ENCODE measurements at places on chromosomes 6 and 20.

DNA sequence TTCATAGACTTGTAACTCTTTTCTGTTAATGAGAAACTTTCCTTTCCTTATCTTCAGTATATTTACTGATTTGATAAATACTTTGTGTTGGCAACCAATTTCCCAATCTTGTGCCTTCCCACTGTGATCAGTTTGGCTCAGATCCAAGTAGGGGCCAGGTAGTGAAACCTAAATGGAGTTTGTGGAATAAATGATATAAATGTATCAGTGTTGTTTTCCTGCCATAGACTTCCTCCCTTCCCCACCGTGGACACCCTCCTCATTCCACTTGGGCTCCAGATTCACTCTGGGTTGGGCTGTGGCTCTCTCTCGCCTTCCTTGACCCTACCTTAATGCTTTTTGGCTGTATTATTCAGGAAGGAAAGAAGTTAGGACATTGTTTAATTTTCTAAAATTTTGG is 1.3 kb downstream of the ZKSCAN3 start:
- DNase-seq = no peak

DNA sequence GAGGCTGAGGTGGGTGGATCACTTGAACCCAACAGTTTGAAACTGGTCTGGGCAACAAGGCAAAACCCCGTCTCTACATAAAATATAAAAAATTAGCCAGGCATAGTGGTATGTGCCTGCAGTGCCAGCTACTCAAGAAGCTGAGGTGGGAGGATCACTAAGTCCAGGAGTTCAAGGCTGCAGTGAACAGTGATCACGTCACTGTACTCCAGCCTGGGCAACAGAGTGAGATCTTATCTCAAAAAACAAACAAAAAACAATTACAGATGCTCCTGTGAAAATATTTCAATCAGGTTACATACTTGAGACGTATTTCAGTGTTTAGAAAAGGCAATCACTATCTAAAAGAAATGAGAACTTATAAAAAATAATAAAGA is 33.8 kb downstream of the RANBP9 start:
- peak; percentile 61 for DNase-seq

- no peak for DNase-seq
These were observed 39.7 kb downstream of the PPP1R14C start for GRCh38 chr6:150182460-150183078.

- DNase-seq = no peak
These were observed 1.1 kb downstream of the USP45 start for GRCh38 chr6:99514089-99514488.

DNA sequence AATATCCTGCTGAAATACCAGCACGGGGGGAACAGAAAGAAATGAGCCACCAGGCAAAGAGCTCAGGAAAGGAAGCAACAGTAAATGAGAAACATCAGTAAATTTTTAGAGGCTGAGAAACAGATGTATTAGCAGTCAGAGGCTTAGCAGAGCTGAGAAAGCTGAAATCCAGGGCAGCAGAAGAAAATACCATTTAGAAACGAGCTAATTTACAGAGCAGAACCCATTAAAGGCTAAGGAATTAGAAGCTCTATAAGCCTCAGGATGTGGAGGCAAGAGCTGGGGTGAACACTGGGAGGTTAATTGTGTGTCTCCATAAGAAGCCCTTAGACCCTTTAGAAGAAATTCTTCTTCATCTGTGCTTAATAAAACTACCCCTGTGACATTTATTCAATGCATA is 178.6 kb upstream of the RGS17 start:
- no peak for DNase-seq

DNA sequence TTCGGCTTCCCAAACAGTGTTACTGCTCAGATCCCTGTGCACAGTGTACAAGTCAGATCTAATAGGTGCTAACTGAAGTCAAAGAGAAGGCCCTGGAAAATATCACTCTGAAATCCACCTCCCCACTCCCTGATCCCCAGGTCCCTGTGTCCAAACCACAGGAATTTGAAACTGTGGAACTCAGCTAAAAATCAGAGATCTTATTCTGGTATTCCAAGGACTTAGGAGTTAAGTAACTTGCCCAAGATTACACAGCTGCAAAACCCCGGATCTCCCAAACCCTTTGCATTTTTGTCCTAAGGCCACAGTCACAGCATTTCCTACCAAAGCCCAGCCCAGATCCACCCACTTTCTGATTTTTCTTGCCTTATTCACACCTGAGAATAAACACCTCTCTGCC is 32.3 kb upstream of the SLC23A2 start:
- peak; percentile 67 for DNase-seq

DNA sequence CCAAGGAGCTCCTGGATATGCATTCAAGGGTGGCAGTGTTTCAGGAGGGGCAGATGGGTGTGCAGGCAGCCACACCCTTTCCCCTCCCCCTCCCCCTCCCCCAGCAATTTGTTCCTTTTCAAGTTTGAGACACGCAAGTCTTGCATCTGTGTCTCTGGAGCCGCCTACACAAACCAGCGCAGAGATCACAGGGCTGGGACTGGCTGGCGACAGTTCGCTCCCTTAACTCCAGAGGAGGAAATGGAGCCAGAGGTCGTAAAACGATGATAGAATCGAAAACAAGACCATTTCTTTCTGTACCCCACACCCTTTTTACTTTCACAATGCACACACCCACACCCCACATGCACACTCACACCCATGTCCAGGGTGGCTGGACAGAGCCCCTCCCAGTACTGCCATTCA is 163.1 kb downstream of the LY86 start:
- no peak for DNase-seq

GRCh38 chr6:39221115-39221514 is 8.2 kb downstream of the KCNK5 start:
- DNase-seq = no peak

DNA sequence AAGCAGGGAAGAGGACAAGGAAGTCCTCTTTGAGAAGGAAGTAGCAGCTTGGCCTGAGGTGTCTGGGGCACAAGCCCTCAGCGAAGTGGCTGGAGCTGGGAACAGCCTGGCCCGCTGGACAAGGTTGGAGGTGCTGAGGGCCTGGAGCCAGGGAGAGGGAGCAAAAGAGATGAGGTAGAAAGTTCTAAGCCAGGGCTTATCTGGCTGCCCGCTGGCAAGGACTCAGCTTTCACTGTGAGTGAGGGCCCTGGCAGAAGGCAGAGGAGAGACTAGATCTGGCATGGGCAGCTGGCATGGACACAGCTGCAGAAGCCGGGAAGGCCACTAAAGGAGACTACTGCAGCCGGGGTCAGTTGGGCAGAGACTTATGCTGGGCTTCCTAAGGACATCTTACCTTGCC is 21.8 kb upstream of the PCMTD2 start:
- DNase-seq = no peak

DNA sequence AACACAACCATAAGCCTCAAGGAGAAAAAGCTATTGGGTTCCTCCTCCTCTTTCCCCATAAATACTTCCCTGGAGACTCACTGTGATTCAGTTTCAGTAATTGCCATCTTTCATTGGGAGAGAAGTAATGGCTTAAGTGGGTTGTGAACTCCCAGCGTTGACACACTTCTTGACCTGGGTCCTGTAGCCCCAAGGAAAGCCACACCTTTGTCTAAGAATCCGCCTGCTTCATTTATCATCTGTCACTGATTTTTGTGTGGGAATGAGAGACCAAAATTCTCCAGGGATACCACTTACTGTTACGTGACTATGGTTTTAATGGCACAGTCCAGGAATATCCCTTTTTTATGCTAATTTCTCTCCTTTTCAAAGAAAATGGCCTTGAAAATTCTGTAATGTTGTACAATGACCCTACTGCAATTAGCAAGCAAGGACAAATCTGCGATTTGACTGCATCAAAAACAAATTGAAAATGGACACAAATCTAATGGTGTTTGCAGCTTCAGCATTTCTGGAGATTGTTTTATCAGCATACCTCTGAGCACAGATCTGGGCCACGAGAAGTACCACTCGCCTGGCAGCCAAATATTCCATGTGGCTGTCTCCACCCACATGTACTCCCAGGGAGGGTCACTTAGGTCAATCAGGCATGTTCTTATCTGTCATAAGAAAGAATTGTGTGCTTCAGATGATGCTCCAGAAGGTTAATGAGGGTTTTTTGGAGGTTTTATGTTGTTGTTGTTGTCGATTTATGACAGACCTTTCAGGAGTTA is 29.8 kb downstream of the DCBLD1 start:
- no peak for DNase-seq

DNA sequence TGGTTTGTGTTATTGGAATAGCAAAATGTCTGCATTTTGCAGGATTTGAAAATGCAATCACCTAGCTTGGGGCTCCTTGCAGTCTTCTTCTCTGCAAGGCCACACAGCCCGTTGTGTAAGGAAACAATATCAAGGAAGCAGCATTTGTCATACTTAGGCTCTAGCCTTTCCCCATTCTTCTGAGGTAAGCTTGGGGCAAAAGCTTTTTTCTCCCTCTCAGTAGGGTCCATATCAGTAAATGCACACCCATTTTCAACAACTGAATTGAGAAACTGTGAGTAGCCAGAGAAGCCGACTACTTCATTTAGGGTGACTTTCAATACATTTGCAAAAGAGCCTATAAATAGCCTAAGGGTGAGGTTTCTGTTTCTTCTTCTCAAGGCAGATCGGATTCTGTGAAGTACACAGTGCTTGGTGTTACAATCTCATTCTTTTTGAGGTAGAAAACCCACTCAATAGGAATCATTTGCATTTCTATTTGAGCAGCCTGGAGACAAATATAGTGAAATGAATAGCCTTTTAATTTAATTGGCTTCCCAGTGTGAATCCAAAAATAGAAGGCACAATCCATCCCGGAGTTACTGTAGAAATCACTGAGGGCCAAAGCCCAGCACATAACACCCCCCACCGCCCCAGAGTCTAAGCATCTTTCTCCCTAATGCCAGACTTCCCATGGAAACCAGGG is 61.8 kb downstream of the BTBD3 start:
- no peak for DNase-seq

Measured in amniotic epithelial cell (primary cell).